ENCODE measurements at places on chromosomes 3 and 15.

- DNase-seq: no peak
Observed at GRCh38 chr3:98732286-98733052, 30.7 kb upstream of the ST3GAL6 start.

- DNase-seq: no peak
Observed at GRCh38 chr15:68706931-68707330, 113.8 kb downstream of the ANP32A start.

DNA sequence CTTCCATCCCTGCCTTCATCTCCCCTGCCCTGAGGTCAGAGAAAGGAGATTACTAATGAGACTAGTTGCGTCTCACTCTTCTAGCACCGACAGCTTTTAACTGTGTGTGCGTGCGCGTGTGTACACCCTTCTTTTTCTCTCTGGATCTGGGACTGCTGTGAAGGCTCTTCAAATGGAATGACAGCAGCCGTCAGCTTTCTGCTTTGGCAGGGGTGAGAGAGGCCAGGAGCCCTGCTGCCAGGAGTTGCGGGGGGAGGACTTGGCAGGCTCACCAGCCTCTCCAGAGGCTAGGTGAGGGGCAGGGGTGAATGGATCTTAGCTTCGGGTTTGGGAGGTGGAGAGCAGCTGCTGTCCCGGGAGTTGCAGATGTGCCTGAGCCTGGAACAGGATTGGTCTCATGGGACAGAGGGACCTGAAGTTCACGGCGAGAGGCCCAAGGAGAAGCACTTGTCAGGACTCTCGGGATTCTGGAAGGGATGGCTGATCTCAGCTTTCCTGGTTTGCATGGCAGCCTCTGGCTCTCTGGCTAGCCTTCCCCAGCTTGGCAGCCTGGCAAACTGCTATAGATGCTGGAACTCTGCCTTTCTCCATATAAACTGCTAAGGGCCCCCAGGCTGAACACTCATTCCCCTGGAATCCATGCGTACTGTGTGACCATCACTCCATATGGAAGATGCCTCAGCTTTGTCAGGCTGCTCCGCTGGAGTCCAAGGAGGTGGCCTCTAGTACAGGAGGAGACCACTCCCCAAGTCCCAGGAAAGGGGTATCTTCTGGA is 16.6 kb downstream of the TEX264 start:
- no peak for DNase-seq

- DNase-seq: no peak
Observed at GRCh38 chr3:123693584-123694190, 108.8 kb upstream of the HACD2 start.

Measured in cortex of kidney (tissue), 1 donor.